Activated CD4-positive, alpha-beta memory T cell treated with anti-CD3 and anti-CD28 coated beads for 36 hours (primary cell): ENCODE measurements at places on chromosomes 3 and 15. TPM values are rescaled to one million over a fixed set of nuclear protein-coding genes. Genes with fewer than 3 reads are reported as not detected.

GRCh38 chr3:871651-872050 lies 221.2 kb upstream of the CNTN6 start:
- DNase-seq = no peak

GRCh38 chr3:111691293-111691909 lies 96.3 kb upstream of the ZBED2 start:
- no peak for DNase-seq

Gene SKOR1
- total RNA-seq = 0.12 TPM

DNA sequence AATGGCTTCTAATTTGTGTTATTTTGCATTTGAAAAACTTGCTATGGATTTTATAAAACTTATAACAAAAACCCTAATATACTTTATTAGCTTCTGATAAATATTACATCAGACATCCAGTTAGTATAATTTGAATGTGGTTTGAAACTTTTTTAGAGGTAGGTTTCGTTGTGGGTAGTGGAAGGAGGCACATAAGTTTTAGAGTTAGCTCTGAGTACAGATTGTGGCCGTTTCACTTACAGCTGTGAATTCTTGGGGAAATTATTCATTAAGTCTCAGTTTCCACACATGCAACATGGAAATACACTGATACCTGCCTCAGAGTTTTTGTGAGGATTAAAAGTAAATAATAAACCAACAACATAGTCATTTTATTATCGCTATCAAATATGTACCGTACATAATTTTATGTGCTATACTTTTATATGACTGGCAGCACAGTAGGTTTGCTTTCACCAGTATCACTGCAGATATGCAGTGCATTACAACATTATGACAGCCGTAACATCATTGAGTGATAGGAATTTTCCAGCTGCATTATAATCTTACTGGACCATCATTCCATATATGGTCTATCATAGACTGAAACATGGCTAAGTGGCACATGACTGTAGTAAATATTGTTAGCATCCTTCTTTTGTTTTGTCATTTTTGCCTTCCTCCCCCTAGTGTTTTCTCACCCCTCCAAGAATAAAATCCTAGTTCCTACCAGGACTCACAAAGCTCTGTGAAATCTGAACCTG lies 175.6 kb downstream of the AKAP13 start:
- DNase-seq = no peak

DNA sequence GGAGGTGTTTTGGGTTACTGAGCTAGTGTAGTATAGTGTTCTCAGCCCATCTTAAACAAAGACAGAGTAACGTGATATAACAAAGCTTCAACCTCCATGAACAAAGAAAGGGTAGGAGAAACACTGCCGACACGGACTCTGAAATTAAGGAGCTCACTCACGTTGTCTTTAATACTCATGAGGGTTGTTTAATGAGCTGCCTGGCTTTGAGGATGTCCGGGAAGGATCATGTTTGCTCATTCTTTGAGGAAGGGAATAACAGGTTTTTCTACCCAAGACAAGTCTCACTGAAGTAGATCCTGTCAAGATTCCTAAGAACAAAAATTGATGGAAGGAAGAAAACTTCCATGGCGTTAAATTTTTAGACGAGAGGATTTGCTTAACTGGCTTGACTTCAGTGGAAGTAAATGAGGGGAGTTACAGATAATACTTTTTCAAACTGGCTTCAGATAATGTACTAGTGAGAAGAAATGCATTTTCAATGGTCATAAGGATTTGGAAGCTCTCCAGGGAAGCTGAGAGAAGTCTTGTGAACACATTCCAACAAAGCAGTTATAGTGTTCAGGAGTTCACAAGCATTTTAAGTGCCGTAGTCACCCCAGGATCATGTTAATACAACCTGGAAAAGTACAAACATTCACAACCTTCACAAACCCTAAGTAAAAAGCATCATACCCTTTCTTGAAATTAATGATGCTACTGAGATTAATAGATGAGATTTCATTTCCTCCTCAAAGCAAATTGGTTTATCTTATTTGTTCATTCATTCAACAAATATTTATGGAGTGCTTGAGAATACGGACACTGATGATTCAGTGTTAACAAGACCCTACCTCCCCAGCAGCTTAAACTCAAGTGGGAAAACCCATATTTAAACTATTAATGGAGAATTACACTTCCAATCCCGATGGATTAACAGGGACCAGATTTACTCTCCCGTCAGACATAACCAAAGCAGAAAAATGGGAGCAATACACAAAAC lies 101.5 kb downstream of the SHQ1 start:
- no peak for DNase-seq

- DNase-seq = no peak
Observed at GRCh38 chr15:23397779-23398178, 43.2 kb downstream of the GOLGA8S start.

DNA sequence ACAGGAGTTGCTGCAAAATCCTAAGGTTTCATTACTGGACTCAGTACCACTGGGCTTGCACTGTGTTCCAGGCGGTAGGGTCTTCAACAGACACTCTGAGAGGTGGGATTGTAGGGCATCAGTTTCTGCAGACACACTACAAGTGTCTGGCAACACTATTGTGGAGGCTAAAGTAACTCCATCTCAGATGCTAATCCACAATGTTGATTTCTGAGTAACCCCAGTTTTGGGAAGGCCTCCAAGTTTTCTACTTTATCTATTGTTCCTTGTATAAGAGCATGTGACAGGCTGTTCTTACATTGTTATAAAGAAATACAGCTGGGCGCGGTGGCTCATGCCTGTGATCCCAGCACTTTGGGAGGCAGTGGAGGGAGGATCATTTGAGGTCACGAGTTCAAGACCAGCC lies 2.5 kb upstream of the ABHD5 start:
- no peak for DNase-seq

Gene VWA5B2
- not detected for total RNA-seq

Gene MNS1
- 0.10 TPM for total RNA-seq

GRCh38 chr3:1529676-1530075 lies 436.9 kb downstream of the CNTN6 start:
- no peak for DNase-seq

GRCh38 chr15:33846142-33846541 lies 122.2 kb upstream of the CHRM5 start:
- DNase-seq = no peak

DNA sequence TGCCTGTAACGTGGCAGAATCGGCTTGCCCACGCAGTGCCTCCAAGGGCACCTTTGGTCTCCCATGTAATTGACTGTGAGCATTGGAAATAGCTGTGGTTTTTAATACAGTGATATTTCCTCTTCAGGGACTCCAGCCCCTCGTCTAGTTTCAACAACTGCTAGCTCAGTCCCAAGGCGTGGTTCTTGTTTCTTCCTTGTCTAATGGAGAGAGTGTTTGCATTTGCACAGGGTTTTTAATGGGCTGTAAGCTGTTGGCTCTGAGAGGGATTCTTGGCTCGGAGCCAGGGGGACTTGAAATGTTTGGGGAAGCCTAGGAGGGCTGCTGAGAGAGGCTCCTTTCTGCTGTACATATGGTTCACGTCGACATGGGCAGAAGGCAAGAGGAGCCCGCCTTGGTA lies 86.2 kb downstream of the THSD4 start:
- DNase-seq = no peak

DNA sequence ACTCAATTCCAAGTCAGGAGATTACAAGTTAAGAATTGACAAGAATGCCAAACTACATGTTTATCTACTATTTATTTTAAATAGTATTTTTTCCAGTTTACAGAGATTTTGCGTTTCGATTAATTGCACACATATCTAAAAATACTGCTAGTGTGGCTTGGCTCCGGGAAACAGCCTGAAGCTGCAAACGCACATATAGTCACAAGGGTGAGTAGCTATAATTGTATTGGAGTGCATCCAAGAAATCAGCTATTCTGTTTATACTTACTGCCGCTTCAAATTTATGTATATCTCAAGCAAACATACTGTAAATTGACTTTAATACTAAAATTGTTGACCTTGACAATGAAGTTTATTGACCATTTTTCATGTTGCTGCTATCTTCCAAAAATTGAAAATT lies 77.0 kb upstream of the PLSCR5 start:
- no peak for DNase-seq
